ENCODE measurements at places on chromosomes 2 and 18.

DNA sequence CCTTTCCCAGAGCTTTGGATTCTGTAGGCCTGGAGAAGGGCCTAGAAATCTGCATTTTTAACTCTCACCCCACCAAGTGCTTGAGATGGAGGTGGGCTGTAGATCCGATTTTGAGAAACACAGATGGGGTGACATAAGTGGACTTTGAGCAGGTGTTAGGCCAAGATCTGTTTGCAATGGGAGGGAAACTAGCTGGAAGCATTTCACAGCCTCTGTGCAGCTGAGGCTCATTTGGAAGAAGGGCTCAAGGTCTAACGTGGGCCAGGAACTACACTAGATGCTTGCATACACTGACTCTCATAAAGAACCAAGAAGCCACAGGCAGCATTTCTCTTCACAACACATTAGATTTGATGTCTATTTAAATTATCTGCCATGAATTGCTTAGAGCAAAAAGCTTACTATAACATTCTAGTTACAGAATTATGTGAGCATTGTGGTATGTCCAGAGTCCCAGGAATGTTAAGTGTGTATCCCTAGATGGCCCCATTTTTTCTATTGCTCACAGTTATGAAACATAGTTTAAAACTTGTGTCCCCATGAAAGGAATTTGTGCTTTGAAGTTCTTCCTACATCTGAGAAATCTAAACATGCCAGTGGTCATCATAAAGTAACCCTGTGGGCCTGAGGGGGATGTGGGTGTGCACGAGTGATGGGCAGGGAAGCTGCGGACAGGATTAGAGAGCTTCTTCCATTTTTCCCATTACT lies 77.2 kb downstream of the CD28 start:
- DNase-seq: no peak

GRCh38 chr2:11505652-11506610 lies 27.9 kb upstream of the GREB1 start:
- DNase-seq: no peak

- no peak for DNase-seq
Measured at GRCh38 chr2:7801212-7801611, 880.6 kb upstream of the ID2 start.

GRCh38 chr18:45403341-45404049 lies 211.8 kb upstream of the SLC14A2 start:
- DNase-seq: no peak

GRCh38 chr18:74582642-74583041 lies 15.0 kb upstream of the ZNF407 start:
- no peak for DNase-seq

GRCh38 chr18:58045242-58046092 lies 1.4 kb downstream of the NEDD4L start:
- peak; percentile 40 for DNase-seq

DNA sequence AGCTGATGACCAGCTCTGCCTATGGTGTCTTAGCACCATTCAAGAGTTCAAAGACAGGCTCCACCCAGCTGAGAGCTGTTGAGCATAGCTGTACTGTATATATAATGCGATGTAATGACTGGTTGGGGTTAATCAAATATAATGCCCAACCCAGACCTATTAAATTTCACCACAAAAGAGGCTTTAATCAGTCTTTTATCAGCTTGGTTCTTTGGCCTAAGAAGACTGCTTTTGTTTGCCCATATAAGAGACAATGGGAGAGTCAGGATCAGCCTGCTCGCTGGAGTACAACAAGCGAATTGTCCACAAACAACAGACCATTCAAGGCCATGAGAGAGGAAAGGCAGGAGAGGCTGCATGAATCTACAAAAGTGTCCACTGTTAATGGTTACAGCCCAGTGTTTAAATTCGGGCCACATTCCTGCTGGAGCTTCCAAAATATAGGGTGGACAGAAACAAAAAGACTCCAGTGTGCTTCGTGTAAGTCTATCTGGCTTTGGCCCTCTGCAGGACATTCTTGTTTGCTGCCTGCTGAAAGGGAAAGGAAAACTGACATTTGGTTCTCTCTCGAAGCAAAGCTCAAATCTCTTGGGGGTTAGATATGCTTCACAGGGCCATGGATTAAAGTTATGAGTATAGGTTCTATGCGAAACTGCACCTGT lies 299.0 kb upstream of the FBXO11 start:
- no peak for DNase-seq

DNA sequence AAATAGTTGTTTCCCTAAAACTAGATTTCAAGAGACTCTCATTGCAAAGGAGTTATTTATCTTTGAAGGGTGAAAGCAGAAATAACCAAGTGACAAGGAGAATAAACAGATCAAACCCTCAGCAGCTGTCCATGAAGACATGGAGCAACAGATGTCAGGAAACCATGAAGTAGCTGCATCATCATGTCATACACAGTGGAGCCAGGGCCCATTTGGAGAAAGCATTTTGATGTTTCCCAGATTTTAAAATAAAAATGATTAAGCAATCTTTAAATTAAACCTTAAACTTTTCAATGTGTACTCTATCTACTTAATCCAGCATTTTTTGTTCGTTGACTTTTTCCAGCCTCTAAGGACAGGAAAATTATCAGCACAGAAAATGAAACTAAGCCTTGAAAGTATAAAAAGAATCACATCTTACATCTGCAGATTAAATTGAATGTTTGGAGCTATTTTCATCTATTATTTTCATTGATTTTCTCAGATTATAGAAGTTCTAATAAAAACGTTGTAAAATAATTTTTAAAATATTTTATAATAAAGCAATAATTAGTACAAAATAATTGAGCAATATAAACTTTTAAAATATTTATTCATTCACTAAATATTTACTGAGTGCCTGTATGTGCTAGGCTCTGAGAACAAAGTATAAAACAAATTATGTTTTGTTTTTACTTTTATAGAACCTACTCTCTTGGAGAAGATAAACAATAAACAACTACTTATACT lies 860.1 kb downstream of the BCL11A start:
- no peak for DNase-seq

DNA sequence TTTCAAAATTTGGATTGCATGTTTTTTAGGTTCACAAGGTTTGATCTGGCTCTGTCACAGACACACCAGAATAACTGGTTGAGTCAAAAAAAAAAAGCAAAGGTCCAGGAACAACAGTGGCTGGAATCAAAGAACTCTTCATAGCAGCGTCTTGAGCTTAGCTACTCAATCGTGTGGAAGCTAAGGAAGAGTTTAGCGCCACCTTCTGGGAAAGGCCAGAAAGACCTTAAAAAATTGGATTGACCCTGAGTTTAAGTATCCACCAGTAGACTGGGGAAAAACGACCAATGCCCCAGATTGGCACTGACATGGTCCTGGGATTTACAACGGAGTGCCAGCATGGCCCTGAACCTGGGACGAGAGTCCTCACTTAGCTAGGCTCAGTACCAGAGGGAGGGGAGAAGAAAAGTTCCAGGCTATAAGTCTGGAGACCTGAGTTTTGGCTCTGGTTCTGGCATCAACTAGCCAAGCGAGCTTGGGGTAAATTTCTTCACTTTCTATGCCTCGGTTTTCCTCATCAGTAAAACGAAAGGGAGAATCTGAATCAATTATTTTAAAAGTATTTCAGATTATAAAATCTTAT lies 71.1 kb upstream of the TFCP2L1 start:
- DNase-seq: no peak

GRCh38 chr2:140580532-140581151 lies 1550.2 kb downstream of the LRP1B start:
- no peak for DNase-seq

- no peak for DNase-seq
Measured at GRCh38 chr2:74736589-74736988, 82.5 kb downstream of the SEMA4F start.

DNA sequence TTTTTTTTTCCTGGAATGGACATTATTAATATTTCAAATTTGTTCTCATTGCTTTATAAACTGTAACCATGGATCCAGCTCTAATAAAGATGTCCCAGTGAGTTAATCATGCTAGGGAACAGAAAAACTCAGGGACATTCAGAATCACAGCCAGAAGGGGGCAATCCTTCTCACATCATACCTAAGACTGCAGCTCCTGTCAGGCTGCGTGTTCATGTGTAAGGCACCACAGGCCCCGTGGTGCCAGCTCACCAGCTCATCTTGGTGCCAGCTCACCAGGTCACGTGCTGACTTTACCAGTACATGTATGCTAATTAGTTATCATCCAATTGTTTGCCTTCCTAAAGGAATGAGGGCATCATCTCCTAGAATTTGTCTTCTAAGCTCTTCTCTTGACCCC lies 84.7 kb upstream of the NEDD4L start:
- no peak for DNase-seq

DNA sequence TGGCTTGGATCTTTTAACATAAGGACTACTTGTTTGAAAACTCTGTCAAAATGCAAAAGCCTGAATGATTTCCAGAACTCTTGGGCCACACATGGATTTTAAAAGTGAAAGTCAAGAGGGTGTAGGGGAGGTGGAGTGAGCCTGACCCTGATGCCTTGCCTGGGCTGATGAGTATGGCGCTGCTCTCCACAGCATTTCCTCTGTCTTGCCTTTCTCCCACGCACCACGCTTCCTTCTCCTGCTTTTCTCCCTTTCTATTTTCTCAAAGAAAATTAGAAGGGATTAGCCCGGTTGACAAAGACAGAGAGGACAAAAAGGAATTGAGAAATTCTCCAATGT lies 207.0 kb upstream of the CCDC68 start:
- no peak for DNase-seq

- no peak for DNase-seq
Measured at GRCh38 chr2:28247290-28247689, 145.4 kb upstream of the FOSL2 start.

- DNase-seq: no peak
Measured at GRCh38 chr2:222423632-222424275, 589 bp upstream of the SGPP2 start.

GRCh38 chr18:67010919-67011318 lies 407.0 kb upstream of the CDH19 start:
- no peak for DNase-seq

GRCh38 chr2:1375794-1376193 lies 37.5 kb upstream of the TPO start:
- no peak for DNase-seq

- no peak for DNase-seq
Measured at GRCh38 chr18:63088262-63088661, 231.3 kb downstream of the BCL2 start.

- DNase-seq: no peak
Measured at GRCh38 chr18:21743166-21743832, 2.7 kb downstream of the MIB1 start.

GRCh38 chr18:36623091-36623490 lies 205.7 kb downstream of the TPGS2 start:
- DNase-seq: no peak
